NCI-H187 (cell line): ENCODE measurements at places on chromosomes 4 and X.

- no peak for DNase-seq
Measured at GRCh38 chr4:590313-590841, 14.3 kb upstream of the TMEM271 start.

GRCh38 chr4:80382090-80382832, 46.7 kb downstream of the CFAP299 start:
- DNase-seq = no peak

DNA sequence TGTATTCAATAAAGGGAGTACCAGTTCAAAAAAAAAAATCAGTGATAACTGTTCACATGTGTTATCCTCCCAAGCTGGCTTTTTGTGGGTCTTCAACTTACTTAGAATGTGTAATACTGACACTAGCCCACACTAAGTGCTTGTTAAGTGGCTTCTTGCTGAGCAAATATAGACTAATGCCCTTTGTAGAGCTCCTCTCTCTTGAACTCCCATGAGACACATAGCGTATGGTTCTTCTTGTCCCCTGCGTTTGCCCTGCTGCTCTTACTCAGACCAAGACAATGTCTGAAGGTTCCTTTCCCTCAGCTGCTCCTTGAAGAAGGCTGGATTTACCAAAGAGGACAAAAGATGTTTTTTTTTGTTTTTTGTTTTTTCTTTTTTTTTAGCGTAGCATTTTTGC, 110.9 kb downstream of the FRAS1 start:
- peak; percentile 91 for DNase-seq

- no peak for DNase-seq
Measured at GRCh38 chr4:147801820-147802219, 69.9 kb downstream of the ARHGAP10 start.

DNA sequence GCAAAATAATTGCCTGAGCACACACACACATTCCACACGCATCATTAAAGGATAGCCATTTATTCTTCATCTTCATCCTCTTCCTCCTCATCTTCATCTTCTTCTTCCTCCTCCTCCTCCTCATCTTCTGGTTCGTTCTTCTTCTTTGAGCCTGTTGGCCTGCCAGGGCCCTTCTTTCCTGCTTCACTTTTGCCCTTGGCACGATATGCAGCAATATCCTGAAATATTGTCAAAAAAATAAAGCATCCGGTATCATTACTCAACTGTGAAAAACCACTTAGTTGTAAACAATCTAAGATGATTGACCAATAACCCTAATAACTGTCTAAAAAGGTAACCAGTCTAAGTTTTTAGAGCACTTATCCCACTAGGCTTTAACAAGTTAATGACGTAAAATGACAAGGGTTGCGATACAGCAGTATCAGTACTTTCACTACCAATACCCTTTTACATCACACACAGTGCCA, 2.1 kb downstream of the HMGB2 start:
- DNase-seq = no peak

DNA sequence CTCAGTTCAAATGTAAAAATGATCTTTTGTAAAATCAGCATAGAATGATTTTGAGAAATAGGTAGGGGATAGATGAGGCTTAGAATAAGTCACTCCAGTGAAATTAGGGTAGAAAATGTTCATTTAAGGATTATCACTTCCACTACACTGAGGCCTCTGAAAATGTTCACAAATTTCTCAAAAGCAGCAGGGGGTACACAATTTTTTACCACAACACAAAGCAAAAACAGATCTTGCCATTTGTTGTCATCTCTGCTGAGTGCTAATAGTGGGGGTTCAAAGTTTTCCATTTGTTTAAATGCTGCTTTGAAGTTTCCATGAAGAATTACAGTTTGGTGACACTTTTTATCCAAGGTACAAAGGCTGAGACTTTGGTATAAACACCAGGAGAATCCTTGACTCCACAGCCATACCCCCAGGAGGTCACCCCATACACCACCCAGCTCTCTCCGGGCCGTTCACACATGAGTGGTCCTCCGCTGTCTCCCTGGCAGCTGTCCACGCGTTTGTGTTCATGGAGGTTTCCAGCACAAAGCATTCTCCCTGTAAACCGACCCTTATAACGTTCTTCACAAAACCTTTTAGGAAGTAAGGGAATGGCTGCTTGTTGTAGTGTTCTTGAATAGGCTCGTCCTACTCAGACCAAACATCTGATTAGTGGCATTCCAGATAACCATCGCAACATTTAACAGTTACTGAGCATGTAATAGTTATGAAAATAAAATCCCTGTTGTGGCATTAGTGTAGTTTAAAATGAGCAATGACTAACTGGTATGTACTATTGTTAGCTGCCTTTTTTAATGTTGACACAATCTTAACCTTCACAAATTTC, 71.0 kb downstream of the PRSS12 start:
- DNase-seq = no peak

DNA sequence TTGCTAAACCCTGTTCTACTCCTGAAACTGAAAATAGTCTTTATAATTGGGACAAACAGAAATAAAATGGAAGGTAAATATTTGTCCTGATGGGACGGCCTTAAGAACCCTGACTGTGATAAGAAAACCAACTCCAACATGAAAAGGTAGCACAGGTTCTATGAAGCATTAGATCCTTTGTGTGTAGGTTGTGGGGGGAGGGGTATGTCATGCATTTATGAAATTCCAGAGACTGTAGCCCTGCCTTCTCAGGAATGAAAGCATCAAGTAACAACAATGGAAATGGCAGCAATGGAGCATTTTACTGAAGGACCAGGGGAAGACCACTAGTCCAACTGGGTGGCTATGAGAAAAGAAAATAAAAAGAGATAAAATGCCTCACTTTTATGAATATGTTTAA, 23.9 kb downstream of the CXXC4 start:
- DNase-seq = no peak

DNA sequence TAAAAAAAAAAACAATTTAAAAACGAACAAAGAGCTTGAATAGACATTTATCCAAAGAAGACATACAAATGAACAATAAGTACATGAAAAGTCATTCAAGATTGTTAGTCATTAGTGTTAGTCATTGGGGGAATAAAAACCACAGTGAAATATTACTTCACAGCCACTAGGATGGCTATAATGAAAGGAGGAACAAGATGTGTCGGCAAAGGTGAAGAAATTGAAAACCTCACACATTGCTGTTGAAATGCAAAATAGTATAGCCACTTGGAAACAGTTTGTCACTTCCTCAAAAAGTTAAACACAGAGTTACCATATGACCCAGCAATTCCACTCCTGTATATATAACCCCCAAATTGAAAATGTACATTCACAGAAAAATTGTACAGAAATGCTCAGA, 45.2 kb upstream of the SLC39A8 start:
- no peak for DNase-seq

GRCh38 chrX:96424007-96424406, 260.6 kb upstream of the DIAPH2 start:
- no peak for DNase-seq

- peak; percentile 23 for DNase-seq
Measured at GRCh38 chr4:25563071-25563564, 92.5 kb upstream of the SLC34A2 start.

DNA sequence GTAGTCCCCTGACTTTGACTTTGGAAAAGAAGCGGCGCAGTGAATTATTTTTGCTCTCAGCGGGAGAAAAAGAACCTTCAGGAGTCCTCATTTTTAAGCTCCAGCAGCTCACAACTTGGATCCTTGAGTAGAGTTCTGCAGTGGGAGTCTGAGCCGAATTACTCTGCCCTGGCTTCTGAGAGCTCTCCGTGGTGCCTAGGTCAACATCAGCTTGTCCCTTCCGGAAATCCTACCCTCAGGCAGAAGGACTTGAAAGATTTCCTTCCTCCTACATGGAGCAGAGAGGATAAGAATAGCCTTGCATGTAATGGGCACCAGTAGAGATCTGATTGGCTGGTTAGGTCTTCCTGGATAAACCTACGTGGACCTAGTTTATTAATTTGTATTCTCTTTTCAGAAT, 549.7 kb upstream of the TENM3 start:
- no peak for DNase-seq

DNA sequence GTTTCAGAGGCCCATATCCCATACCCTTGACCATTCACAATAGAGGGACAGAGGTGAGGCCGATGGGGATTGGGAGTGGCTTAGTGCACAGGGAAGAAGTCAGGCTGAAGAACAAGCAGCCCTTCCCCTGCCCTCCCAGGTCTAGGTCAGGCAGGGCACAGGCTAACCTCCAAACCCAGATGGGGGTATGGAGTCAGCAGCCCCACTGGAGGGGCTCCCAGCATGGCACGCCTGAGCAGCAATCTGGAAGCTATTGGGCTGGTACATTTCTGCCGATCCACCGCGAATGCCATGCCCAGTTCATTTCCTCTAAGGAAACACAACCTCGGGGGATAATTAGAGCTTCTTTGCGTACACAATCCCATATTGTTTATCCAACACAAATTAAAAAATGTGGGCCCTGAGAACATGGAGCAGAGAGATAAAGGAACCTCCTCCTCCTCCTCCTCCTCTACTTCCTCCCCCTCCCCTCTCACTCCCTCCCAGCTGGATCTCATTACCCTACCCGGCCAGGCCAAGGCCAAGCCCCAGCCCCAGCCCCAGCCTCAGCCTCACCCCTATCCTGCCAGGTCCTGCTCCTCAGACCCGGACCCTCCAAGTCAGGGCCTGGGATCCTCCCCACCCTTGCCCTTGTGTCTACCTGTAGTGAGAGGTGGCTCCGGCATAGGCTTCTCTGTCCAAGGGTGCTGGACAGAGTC, 83.0 kb downstream of the PJA1 start:
- no peak for DNase-seq

DNA sequence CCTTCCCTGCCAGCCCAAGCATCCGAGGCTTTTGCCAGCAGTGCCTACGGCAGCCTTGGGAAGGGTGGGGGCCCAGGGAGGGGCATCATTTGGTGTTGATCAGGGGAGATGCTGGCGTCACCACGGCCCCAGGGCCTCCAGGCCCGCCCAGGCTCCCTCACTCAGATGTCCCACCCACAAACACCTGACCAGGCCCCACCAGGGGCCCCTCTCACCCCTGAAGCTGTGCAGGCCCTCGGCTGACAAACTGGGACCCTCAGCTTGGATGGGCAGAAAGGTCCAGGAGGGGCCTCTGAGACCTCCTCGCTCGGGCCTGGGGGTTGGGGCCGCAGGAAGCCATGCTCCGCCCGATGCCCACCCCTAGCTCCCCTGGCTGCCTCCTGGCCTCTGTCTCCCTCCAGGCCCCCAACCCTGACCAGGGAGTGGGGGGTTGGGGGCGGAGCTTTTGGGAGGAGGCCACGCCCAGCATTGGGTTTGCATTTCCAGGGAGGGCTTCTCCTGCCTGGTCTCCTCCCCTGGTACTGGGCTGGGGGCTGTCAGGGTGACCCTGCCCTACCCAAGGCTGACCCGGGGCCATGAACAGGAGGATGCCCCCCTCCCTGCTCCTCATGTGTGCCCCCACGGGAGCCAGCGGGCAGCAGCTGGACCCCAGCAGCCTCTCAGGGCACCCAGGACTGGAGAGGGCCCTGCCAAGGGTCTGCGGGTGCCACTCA, 33.4 kb upstream of the SPON2 start:
- no peak for DNase-seq

DNA sequence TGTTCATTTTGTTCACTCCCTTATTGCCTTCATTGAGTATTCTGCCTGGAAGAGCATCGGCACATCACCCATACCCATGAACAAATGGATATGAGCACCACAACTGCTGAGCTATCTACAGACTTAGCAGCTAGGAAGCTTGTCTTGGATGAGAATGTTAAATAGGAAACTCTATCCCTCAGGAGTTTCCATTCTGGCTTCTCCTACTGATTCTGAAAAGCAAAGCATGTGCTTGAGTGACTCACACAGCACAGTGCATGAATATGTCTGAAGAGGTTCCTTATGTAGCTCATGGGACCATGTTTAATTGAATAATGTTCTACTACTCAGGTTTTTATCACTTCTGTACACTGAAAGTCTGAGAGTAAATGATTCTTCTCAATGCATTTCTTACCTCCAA, 57.3 kb upstream of the MXRA5 start:
- DNase-seq = no peak
